ENCODE measurements at places on chromosomes 12 and 14.

DNA sequence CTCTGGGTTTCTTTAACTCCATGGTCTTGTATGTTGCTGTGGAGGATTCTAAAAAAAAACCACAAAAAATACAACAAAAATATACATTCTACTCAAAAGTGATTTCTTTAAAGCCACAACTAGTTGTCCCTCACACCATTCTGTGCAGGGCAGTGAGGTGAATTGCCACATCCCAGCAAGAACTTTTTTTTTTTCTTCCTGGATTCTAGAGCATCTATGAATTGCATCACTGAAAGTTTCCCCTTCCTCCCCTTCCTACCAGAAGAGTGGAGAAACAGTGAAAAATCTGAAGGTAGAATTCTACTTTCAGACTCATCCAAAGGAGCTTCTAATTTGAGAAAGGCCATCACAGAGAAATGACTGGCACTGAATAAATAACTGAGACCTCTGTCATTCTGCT is 395.3 kb downstream of the AEBP2 start:
- no peak for DNase-seq

- no peak for DNase-seq
Observed at GRCh38 chr12:24701343-24701742, 247.6 kb downstream of the BCAT1 start.

DNA sequence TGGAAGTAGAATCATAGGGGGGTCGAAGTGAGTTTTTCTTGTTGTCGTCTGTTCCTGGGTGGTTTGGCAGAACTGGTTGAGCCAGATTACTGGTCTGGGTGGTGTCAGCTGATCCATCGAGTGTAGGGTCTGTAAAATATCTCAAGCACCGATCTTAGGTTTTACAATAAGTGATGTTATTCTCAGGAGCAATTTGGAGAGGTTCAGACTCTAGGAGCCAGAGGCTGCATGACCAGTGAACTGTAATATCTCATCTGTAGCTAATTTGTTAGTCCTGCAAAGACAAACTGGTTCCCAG is 9.7 kb upstream of the SERPINA1 start:
- DNase-seq, result no peak

- no peak for DNase-seq
Observed at GRCh38 chr12:33593753-33594152, 154.1 kb upstream of the SYT10 start.

DNA sequence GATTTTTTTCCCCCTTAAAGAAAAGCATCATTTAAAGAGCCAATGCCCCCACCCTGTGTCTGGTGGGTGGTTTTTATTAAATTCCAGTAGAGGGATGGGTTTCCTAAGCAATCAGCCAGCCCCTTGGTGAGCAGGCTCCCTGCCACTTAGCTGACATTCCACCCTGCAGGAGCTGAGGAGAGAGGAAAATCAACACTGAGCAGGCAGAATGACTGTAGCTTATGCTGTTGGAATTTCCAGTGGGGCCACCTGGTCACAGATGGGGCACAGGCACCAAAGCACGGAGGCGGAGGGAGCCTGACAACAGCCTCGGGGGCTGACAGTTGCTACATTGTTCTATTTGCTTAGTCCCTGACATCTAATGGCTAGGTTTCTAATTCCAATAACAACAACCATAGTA is 127.7 kb downstream of the TMEM30B start:
- no peak for DNase-seq

- no peak for DNase-seq
Observed at GRCh38 chr12:78149459-78149858, 318.8 kb downstream of the NAV3 start.

DNA sequence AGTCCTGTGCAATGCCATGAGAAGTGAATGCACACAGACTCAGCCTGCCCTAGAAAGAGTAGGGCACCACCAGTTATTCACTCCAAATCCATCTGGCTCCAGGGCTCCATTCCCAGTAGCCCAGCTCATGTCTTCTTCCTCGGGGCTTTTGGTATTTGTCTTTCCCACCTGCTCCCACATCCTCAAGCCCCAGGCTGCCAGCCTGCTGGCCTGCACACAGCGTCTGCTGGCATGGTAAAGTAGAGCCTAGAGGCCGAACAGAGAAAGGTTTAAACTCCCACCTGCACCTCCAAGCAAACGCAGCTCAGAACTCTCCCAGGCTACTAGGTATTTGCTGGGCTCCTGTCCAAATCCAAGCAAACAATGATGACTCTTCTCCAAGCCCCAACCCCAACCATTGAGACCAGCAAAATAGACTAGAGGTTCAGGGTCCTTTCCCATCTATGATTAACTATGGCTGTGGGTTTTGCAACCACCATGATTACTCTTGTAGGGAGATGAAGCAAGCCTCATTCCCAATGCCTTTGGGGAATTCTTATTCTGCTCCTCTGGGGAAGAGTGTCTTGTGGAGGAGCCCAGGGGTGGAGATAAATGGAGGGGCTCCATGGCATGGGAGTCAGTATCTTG is 5.2 kb upstream of the VDR start:
- DNase-seq, result no peak
